Panc1 (cell line): ENCODE measurements at places on chromosomes 3 and 15.

- DNase-seq: no peak
These were observed 18.8 kb upstream of the PLXND1 start for GRCh38 chr3:129625072-129625874.

DNA sequence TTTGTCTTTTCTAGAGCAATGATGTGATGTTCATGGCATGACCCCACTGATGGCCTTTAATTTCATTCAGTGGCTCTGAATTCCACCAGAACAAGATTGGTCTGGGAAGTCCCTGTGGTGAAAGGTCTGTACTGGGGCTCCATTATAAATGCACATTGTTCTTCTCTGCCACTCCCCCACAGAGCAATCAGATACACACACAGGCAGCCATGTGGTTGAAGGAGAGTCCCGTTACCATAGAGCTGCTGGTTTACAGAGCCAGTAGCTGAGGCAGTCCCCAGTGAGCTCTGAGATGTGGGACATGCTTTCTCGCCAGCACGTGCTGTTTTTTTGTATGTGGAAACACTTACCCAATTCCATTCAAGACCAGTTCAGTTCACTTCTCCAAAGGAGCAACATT is 172.7 kb upstream of the TRIM42 start:
- DNase-seq: no peak

- DNase-seq: no peak
These were observed 27.3 kb upstream of the PYGO1 start for GRCh38 chr15:55615445-55615844.

GRCh38 chr15:60006203-60006862 is 2.2 kb downstream of the FOXB1 start:
- DNase-seq: peak; percentile 10

DNA sequence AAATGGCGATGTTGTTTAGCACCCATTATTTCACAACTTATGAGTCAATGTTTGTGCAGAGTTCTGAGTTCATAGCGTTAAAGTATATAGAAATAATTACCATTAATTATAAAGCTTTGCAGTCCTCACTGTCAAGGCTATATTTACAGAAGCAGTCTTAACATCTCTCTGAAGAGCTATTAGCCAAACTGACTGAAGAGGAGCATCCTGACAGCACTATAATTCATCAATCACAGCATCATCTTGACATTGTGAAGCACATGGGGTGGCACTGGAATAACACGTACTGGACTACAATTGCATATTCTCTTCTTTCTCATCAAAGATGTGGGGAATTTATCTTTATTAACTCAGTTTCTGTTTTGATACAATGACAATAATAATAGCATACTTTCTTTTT is 260.6 kb upstream of the MME start:
- no peak for DNase-seq

GRCh38 chr15:81023483-81024264 is 23.0 kb downstream of the TLNRD1 start:
- no peak for DNase-seq

DNA sequence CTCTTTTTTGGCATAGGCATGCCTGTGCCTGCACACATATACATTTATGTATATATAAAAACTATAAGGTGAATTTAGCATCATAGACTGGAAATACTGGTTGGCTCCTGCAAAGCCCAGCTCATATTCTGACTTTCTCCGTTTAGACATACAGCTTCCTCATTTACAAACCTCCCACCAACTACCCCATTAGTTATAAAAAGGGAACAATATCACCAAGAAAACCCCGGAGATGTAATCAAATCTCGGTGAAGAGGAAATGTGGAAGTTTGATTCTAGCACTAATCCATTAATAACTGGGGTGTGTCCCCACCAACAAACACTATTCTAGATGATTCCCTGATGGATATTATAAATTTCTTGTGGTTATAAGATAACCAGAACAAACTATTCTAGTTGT is 517.7 kb upstream of the TBL1XR1 start:
- DNase-seq: no peak

DNA sequence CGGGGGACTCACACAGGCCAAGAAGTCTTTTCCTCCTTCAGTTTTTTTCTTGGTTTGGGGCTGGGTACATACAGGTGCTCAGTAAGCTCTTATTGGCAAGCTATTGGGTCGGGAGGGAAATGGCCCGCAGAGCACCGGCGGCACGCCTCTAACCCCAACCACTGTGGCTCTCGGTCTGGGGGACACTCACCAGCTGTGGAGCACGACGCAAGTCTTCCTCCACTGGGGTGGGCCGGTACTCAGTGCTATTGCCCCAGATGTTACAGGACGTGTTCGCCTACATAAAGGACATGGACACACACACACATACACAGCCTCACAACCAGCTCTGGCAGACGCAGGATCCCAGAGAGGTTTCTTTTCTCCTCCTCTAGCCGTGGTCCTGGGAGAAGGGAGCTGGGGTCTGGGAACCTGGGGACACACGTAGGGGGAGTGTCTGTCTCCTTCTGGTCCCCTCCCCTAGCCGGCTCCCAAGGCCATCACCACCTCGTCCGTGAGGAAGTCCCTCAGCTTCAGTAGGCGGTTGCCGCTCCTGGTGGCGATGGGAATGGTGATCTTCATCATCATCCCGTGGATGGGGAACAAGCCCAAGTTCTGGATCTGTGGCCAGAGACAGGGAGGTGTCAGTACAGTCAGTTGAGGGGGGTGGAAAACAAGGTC is 33.4 kb downstream of the FEM1B start:
- no peak for DNase-seq

DNA sequence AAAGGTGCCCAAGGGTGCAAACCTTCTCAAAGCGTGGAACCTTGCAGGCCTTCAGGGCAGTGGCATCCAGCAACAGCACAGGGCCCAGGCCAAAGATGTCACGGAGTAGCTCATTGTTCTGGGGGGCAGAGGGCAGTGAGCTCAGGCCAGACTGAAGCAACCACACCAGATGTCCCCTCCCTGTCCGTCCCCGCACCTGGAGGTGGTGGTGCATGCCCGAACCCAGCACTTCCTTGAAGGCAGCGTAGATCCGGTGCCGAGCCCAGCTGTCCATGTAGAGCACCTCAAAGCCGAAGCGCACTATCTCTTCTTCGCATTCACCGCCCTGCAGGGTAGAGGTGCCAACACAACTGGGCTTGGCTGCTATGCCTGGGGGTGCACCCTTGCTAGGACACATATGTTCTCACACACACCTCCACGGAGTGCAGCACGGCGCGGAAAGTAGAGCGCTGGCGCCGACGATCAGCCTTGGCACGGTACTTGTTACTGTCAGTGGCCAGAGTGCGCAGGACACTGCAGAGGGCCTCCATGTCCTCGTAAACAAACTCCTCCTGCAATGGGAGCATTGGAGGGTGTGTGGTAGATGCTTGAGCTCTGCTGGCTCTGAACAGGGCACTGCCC is 3.7 kb downstream of the IFRD2 start:
- no peak for DNase-seq

DNA sequence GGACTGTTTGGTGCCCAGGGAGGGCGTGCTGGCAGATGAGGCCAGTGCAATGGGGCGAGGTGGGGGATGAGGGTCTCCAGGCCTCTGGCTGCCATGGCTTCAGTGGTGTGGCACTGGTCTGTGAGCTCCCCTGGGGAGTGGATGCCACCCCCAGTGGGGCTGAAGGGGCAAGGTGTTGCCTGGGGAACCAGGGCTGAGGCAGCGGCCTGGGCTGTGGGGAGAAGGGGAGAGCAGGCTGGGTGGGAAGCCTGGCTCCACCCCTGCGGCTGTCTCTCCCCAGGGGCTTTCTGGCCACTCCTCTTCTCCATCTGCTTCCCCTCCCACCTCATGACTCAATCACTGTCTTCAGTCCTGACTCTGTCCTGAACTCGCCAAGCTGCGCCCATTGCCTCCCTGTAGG is 88.4 kb upstream of the TLE3 start:
- DNase-seq: no peak

DNA sequence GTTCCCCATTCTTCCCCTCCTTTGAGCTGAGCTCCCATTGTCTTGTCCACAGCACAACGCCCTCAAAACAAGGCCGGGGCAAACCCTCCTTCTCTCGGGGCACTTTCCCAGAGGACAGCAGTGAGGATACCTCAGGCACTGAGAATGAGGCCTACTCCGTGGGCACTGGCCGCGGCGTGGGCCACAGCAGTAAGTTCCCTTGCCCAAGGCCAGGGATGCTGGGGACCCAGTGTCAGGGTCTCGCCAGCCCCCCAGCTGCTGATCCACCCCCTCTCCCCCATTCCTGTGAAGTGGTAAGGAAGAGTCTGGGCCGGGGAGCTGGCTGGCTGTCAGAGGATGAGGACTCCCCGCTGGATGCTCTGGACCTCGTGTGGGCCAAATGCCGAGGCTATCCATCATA is 4.2 kb upstream of the OGG1 start:
- DNase-seq: no peak

GRCh38 chr3:130707902-130708601 is 38.6 kb downstream of the PIK3R4 start:
- DNase-seq: no peak

GRCh38 chr3:12286504-12286903 is 2.4 kb upstream of the PPARG start:
- no peak for DNase-seq

- no peak for DNase-seq
These were observed 49.4 kb downstream of the NFKBIZ start for GRCh38 chr3:101898752-101899169.

GRCh38 chr3:10396083-10396482 is 75.2 kb upstream of the SEC13 start:
- DNase-seq: no peak

DNA sequence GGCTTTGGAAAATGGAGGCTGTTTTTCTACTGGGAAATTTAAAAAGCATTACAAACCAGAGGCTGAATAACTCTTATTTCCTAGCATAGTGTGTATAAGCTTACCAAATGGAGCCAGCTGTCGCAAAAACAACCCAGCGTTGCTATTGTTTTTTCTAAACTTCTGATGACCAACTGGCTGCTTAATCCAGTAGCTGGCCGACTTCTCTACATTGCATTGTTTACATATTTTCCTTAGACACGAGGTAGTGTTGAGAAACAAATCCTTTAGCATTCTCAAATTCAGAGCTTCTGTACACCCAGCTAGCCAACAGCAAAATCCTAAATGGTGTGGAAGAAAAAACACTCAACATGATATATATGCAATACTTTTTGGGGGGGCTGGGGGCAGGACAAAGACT is 161.0 kb upstream of the ADAMTS9 start:
- DNase-seq: no peak

DNA sequence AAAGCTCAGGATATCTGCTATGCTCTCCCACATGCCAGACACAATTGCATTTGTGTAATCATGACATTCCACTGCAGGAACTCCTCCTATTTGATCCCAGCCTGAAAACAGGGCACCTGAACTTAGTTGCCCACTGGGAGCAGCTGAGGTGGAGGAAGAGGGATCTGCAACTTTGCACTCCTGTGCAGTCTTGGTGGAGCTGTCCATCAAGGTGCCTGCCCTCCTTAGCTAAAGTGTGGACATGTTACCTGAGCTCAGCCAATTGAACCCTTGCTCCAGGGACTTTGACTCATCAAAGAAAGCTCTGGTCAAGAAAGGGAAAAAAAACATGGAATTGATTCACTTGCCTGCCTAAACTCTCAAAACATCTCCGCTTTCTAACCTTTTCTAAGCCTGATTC is 33.3 kb upstream of the TUBGCP5 start:
- no peak for DNase-seq
